ENCODE measurements at places on chromosomes 7 and 10.
A peak's percentile ranks its signal among the peaks of the same experiment; 100 is the strongest.

GRCh38 chr10:130555411-130555750, 419.2 kb downstream of the GLRX3 start:
- DNase-seq: no peak

DNA sequence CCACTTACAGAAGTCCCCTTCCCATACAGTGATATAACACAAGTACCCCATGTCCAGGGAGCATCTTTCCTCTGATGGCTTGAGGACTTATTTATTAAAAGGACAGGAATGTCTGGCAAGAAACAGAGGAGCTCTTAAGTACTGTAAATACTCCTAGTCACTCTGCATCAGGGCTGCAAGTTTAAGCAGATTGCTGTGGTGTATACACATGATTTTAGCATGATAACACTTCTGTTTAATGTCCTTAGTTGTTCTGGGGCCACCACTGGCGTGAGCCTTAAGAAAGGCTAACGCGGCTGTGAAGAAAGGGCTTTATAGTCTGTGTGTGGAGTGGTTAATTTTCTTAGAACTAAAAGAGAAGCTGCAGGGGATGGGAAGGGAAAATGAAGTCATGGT, 65.7 kb downstream of the GBF1 start:
- peak; percentile 61 for DNase-seq

- DNase-seq: no peak
Measured at GRCh38 chr7:78792624-78793023, 660.8 kb downstream of the MAGI2 start.

- DNase-seq: no peak
Measured at GRCh38 chr10:112332509-112333228, 41.2 kb upstream of the ACSL5 start.

GRCh38 chr10:76399226-76399625, 967.8 kb downstream of the LRMDA start:
- no peak for DNase-seq

GRCh38 chr10:119336599-119336998, 129.2 kb downstream of the GRK5 start:
- DNase-seq: no peak

DNA sequence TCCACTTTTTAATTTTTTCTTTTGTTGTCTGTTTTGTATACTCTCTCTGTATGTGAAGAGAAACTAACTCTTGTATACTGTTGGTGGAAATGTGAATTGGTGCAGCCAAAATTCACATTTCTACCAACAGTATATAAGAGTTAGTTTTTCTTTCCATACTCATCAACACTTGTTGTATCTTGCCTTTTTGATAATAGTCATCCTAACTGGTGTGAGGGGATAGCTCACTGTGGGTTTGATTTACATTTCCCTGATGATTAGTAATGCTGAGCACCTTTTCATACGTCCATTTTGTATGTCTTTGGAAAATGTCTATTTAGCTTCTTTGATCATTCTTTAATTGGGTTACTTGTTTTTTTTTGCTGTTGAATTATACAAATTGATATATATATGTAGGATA, 375.5 kb upstream of the IGFBP3 start:
- DNase-seq: peak; percentile 76

GRCh38 chr10:100291356-100291755, 4.9 kb upstream of the BLOC1S2 start:
- DNase-seq: no peak

DNA sequence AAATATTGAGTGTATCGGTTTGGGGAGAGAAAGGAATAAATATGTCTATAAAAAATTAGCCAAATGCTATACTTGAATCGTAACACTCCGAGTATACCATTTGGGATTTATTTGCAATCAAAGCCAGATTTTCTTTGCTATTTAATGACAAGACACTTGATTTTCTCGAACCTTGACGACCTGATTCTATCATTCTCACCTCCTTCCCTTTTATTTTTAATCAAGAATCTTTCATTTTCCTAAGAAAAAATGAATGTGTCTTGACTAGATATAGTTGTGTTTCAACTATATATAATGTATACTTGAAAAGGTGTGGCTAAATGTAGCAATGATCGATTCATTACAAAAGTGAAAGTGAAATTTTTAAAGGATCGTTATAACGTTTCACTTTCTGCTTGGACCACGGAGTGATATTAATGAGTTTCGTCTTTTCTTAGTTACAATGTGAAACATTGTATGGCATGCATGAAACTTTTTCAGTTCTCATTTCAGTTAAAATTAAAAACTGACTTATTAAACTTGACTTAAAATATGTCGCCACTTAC, 562 bp downstream of the NUB1 start:
- DNase-seq: no peak

GRCh38 chr10:132064771-132065437, 842 bp upstream of the JAKMIP3 start:
- no peak for DNase-seq

DNA sequence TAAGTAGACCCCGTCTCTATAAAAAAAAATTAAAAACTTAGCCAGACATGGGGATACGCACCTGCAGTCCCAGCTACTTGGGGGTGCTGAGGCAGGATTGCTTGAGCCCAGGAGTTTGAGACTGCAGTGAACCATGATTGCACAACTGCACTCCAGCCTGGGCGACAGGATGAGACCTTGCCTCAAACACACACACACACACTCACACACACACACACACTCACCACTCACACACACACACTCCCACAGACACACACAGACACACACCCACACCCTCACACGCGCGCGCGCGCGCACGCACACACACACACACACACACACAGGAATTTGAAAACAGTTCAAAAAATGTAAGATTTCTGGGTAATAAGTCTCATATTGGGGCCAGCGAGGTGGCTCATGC, 8.7 kb upstream of the GRIFIN start:
- DNase-seq: no peak

GRCh38 chr7:1422512-1423263, 36.6 kb downstream of the MICALL2 start:
- DNase-seq: no peak

- DNase-seq: no peak
Measured at GRCh38 chr7:154306036-154306435, 253.8 kb downstream of the DPP6 start.

- peak; percentile 31 for DNase-seq
Measured at GRCh38 chr10:6713716-6714115, 133.6 kb upstream of the PRKCQ start.

- no peak for DNase-seq
Measured at GRCh38 chr7:116570306-116570705, 45.5 kb downstream of the CAV1 start.

DNA sequence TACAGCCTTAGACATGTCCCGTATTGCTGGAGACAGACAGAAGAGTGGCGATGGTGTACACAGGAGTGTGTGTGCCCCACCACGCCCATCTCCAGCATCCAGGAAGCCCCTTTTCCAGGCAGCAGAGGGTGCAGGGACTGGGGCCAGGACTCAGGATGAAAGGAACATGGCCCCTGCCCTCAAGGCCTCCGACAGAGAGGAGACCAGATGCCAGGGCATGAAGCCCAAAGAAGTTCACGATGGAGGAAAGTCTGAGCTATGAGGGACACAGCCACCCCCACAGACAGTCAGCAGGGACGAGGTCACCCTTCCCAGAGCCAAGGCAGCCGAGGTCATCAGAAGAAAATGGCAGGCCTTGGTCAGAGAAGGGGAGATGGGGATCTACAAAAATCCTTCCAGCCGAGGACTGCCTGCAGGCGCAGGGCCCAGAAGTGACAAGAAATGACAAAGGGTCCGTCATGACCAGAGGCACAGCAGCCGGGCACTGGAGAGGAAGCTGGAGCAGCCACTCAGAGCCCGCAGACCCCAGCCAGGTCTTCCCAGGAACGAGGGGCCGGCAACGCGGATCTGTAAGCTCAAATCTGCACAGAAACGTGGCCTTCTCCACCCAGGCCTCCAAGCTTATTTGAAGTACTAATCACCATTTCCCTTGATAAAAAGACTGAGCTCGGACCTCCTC, 78.7 kb upstream of the PPP2R2D start:
- DNase-seq: no peak

- no peak for DNase-seq
Measured at GRCh38 chr10:96984541-96985131, 152.5 kb downstream of the LCOR start.

- DNase-seq: peak; percentile 60
Measured at GRCh38 chr10:69123306-69123746, 652 bp upstream of the VPS26A start.

- DNase-seq: peak; percentile 88
Measured at GRCh38 chr7:105841866-105842265, 34.5 kb downstream of the ATXN7L1 start.

- peak; percentile 59 for DNase-seq
Measured at GRCh38 chr10:103276896-103277712, at the start of gene INA. INA (plus strand) TSS chr10:103277138; CDS start chr10:103277212, 74 bp downstream.

- DNase-seq: peak; percentile 94
Measured at GRCh38 chr10:61628875-61629513, 33.7 kb upstream of the CABCOCO1 start.

GRCh38 chr10:89458784-89459183, 44.4 kb downstream of the IFIT5 start:
- no peak for DNase-seq

GRCh38 chr7:74420006-74420405, 33.7 kb upstream of the GTF2IRD1 start:
- no peak for DNase-seq
